ENCODE measurements at places on chromosomes 1 and 21.

GRCh38 chr1:100604372-100604771, 66.4 kb downstream of the GPR88 start:
- no peak for DNase-seq

DNA sequence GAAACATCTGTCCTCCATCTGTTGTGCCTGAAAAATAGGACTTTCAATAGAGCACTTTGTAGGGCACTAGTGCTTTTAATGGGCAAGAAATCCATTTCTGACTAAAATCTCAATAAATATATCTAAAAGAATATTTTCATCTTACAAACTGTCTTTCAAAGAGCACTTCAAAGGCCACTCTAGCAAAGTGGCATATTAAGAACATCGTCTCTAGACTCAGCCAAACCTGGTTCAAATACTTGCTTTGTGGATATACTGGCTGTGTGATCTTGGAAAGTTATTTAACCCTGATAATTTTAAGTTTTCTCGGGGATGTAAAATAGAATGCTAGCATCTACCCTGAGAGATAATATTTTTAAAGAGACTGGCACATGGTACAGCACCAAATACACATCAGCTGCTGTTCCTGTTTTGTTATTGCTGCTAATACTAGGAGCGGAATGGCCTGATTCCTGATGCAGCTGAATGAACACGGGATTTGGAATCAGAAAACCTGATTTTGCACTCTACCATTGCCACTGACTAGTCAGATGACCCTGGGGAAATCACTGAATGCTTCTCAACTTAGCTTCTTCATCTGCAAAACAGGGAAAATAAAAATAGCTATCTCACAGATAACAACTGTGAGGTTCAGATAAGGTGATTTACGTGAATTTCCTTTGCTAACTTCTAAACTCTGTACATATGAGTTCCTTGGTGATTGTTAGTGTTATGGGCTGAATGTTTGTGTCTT, 25.2 kb upstream of the LRRC8C start:
- no peak for DNase-seq

DNA sequence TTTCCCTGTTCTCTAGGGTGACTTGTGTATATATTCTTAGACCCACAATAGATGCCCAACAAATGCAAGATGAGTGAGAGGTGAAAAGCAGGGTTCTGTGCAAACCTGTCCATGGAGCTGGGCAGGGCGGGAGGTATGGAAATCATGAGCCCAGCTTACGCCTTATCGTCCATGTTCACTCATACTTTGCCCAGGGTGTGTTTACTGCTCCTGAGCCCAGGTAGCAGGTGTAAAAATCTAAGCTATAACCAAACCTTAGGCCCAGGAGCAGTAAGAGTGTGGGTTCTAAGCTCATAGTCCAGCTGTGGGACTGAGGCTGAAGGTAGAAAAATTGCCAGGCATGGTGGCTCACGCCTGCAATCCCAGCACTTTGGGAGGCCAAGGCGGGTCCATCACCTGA, 48.1 kb downstream of the CACNA1E start:
- no peak for DNase-seq

DNA sequence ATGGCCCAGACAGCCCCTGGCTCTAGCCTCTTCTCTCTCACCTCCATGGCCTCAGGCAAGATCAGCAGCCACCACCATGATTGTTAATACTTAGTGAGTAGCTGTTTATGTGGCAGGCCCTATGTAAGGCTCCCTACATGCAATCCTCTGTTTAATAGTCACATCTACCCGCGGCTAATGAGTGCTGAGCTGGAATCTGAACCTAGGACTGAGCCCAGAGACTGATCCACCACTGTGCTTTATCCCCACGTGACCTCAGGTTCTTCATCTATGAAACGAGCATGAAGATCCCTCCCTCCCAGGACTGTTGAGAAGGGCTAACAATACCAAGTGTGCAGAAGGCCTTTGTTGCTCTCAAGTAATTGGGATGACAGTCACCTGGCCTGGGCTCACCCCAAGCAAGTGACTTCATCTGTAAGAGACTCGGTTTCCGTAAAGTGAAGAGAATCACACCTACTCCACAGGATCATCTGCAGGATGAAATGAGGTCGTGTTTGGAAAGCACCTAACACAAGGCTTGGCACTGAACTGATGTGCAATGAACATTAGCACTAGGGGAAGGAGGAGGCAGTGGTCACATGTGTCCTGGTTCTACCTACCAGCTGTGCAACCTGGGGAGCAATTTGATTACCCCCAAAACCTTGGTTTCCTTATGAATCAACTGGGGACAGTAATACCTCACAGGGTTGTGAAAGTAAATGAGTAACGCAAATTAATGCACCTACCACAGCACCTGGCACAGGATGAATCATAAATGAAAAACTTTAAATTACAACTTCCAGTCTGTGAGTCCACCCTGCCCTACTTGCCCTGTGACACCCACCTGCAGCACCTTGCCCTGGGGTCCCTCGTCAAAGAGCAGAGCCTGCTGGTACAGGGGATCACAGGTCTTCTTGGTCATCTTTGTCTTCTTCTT, 37.2 kb downstream of the RIMS3 start:
- peak; percentile 55 for DNase-seq

GRCh38 chr1:240151136-240151735, 59.6 kb downstream of the FMN2 start:
- DNase-seq: no peak

DNA sequence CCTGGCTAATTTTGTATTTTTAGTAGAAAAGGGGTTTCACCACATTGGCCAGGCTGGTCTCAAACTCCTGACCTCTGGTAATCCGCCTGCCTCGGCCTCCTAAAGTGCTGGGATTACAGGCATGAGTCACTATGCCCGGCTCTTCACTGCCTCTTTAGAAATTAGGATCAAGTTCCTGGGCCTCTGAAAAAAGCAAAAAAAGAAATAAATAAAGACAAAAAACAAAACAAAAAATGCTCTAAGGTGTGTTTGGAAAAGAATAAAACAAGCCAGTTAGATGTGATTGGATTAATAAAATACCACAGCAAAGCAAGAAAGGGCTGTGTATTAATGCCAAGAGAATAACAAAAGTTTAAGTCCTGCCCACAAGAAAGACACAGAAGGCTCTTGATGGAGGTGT, 4.2 kb upstream of the ABCB10 start:
- DNase-seq: no peak

DNA sequence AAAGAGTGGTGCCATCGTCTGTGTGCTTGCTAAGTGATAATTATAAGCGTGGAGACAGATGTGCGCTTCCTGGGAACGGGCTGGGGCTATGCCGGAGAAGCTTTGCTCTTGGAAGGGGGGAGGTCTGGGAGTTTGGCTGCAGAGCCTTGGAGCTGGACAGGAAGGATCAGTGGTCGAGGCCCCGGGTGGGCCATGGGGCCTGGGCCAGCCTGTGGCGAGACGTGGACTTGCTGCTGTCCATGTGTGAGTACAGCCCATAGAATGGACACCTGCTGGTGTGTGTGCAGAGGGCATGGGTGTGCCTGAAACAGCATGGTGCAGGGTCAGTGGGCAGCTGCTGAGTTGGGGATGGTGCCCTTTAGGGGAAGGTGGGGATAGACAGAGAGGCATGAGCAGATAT, 121.3 kb downstream of the PCBP3 start:
- DNase-seq: no peak

DNA sequence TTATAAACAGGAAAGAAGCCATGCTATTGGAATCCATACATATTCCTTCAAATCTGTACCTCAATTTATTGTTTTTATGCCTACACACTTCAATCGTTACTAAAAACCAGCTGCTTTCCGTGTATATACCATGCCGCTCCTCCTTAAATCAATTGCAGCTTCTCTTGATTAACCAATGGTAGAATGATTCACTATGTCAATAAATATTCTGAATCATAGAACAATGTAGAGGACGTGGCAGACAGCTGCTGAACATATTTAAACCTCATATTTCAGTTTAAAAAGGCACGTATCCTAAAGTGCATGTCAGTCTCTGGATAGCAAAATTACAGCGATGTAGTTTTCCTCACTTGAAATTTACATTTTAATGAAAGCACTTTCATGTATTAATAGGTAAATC, 100.4 kb downstream of the MRPL39 start:
- no peak for DNase-seq

- no peak for DNase-seq
Observed at GRCh38 chr1:21587602-21587953, 78.4 kb downstream of the ALPL start.

- no peak for DNase-seq
Observed at GRCh38 chr1:161131523-161132409, 701 bp downstream of the DEDD start.

DNA sequence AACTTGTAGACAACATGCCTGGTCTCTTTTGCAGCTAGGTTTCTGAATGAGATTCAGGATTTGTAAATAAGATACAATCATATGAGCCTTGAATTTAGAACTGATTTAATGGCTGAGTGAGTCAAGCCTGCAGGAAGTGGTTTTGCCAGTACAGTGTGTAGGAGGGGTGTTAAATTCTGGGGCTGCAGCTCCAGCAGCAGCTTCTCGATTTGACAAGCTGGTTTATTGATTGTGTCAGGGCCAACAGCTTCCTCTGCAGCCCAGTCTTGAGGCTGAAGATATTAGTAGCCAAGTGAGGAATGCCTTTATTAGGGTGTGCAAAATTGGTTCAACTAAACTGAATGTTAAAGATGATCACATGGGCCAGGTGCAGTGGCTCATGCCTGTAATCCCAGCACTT, 11.5 kb upstream of the PLA2G5 start:
- DNase-seq: peak; percentile 48

GRCh38 chr21:44697811-44698734, 1.1 kb downstream of the KRTAP10-12 start:
- no peak for DNase-seq

- DNase-seq: no peak
Observed at GRCh38 chr1:93773049-93773838, 91.6 kb upstream of the BCAR3 start.

DNA sequence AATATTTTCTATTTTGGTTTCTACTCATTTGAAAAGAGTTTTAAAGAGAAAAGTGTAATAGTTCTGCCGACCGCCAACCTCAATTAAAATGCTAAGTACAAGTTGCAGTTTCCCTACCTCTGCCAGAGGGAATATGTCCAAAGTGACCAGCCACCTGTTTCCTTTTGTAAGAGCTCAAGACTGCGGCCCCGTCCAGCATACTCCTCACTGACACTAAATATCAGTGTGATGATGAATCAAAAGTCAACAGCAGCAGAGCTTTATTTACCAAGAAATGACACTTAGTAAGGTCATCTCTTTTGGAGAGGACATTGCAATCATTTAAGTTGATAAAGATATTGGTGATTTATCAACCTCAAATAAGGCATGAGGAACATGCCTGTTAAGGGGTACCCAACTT, 57.4 kb upstream of the NRIP1 start:
- no peak for DNase-seq

GRCh38 chr1:230160957-230161771, 94.1 kb downstream of the GALNT2 start:
- DNase-seq: no peak

GRCh38 chr1:176609556-176610408, 146.8 kb downstream of the PAPPA2 start:
- no peak for DNase-seq

DNA sequence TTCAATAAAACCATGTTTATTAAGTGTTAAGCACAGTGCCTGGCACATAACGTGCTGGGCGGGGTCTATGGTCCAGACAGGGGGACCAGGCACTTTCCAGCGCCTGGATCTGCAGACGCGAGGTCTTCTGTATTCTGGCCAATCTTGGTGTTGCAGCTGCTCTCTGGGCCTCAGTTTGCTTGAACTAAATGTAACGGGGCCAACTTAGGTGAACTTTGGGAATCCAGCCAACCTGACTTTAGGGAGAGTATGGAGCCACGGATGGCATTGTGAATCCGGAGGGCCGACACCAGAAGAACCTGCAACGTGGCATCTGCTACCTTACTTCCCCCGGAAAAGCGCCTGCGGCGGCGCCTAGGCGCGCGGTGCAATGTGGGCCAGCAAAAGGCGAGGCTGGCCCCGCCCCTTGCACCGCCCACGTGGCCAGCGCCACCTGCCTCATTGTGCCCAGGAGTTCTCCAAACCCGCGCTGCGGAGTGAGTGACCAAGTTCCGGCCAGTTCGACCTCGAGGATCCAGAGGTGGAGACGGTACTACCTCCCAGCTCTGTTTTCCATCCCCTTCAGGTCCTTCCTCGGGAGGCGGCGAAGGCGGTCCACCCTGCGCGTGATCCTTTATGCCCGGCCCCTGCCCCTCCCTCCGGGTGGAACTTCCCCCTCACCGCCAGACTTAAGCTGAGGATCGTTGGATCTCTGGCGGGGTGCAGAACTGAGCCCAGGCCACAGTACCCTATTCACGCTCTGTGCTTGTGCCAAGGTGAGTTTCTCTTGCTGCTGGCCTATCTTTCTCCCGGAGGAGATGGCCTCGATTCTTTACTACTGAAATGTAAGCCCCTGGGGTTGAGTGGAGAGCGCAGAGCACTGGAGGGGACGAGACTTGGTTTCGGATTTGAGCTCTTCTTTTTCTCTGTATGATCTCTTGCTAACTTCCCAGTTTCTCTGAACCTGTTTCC, at the start of gene AKR1A1:
Gene AKR1A1, plus strand, starts transcription at position 426 of the 951 bp plus-strand sequence. CDS start 10,969 bp downstream, outside the sequence.
- DNase-seq: peak; percentile 90

- no peak for DNase-seq
Observed at GRCh38 chr1:44743211-44743610, 3.6 kb downstream of the KIF2C start.

- no peak for DNase-seq
Observed at GRCh38 chr1:94438692-94439276, 20.6 kb downstream of the ABCD3 start.

DNA sequence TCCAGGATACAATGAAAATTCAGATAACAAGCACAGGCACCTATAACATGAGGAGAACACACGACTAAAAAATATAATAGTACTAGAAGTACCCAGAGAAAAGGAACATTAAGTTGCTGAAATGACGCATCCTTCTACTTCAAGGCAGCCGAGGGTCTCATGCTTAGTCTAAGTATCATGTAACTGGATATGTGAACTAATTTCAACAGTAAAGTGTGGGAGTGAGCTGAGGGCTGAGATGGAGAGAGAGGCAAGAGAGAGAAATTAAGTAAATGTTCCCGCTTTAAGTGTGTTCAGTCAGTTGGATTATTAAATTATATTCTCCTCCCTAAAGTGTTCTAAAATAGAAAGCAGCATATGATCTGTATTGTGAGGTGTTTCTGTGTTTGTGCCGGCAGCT, 152.2 kb upstream of the KRTAP19-8 start:
- DNase-seq: no peak

DNA sequence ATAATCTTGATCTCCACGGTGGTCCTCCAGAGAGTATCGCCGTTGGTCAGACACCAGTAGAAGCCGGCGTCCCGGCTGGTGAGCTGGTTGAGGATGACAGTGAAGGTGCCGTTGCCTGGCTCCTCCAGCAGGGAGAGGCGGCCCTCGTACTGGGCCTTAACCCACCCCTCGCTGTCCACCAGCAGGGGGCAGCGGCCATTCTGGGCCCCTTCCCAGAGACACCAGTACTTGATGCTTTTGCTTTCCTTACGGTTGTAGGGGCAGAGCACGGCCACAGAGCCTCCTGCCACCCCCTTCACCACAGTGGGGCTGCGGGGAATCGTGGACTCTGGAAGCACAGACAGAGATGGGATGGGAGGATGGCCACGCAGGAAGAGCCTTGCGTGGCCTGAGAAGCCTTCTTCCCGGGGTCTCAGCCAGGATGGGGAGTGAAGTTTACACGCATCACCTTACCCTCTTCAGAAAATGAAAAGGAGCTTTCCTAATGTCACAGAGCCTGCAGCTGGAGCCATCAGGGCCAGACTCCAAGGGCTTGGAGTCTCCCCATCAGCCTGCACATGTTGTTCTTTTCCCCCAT, 10.7 kb downstream of the PIGR start:
- DNase-seq: peak; percentile 69

GRCh38 chr1:180906511-180906910, 6.2 kb upstream of the KIAA1614 start:
- DNase-seq: no peak
